ENCODE measurements at places on chromosomes 1 and 21.

DNA sequence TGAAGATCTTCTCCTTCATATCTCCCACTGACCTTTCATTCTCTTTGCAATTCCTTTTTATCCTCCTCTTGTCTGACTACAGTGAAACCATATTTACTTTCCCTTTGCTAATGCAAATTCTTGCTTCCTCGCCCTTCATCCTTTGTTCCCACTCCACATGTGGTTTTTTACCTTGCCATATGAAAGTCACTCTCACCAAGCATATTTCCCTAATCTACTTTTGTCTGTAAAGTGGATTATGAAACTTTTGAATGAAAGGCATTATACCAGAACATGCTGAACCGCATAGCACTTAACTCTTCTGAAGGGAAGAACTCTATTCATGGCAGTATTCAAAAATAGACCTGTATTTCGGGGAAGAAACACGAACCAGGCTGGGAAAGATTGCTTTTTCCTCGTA, 8.0 kb upstream of the TMPRSS15 start:
- no peak for DNase-seq

GRCh38 chr1:172421974-172422604, 1.6 kb downstream of the C1orf105 start:
- DNase-seq, result no peak

DNA sequence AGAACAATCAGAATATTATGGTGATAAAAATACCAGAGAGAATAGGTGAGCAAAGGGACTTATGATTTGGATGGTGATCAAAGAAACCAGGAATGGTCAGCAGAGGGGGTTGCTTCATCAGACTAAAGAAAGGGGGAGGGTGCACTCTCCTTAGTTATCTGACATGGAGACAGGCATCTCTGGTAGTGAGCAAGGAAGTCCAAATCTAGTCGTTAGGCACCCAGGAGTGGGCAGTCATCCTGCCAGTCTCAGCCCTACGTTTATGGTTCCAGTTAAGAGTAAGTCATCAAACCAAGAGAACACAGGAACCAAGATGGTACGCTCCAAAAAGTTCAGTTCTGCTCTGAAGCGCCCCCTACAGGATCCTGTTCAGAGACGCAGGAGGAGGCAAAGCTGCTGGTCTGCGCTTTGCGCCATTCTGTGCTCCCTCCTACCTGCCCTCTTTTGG, 28.6 kb downstream of the EBNA1BP2 start:
- no peak for DNase-seq

DNA sequence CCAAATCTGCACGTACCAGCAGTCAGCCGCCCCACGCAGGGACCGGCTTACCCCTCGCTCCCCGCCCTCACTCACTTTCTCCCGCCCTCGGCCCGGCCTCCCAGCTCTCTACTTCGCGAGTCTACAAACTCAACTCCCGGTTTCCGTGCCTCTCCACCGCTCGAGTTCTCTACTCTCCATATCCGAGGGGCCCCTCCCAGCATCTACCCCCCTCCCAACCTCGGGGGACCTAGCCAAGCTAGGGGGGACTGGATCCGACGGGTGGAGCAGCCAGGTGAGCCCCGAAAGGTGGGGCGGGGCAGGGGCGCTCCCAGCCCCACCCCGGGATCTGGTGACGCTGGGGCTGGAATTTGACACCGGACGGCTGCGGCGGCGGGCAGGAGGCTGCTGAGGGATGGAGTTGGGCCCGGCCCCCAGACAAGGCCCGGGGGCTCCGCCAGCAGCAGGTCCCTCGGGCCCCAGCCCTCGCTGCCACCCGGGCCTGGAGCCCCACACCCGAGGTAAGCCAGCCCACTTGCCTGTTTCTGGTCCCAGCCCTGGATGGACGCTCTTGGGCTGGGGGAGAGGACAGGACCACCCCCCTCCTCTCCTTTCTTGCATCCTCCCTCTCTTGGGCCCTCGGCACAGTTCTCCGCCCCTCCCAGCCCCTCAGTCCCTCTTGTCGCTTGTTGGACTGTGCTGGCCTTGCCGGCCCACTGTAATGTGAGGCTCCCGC, at the start of gene ARTN:
Gene ARTN (plus strand): TSS at position 416 of the 715 bp plus-strand sequence. CDS start 1,856 bp downstream, outside the sequence.
- DNase-seq, result no peak

DNA sequence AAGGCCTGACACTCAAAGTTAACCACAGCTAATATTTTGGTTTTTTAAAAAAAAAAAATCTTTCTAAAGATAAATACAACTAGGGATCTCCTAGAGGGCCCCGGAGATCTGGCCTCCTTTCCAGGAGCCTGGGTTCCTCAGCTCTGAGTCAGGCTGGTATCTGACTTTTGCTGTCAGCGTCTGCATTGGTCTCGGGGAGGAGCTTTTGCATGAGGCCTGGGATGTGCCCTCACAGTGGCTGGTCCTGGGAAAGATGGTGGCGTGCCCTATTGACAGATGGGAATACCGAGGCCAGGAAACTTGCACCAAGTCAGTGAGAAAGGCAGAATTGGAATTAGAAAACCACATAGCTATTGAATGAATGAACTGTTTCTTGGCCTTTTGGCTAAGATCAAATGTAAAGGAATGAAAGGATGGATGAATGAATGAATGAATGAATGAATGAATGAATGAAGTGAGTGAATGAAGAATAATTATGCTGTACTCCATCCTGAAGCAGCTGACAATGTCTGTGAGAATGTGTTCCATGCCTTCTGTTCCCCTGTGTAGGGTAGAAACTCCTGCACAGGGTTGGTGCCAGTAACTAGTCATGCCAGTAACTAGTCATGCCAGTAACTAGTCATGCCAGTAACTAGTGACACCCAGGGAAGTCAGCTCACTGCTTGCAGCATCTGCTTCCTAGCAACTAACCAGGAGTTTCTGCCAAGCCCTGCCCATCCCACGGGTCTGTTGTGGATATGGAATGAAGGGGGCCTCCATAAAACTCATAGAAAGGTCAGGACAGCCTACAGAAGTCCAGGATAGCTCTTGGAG, 242.5 kb upstream of the VAMP3 start:
- no peak for DNase-seq

DNA sequence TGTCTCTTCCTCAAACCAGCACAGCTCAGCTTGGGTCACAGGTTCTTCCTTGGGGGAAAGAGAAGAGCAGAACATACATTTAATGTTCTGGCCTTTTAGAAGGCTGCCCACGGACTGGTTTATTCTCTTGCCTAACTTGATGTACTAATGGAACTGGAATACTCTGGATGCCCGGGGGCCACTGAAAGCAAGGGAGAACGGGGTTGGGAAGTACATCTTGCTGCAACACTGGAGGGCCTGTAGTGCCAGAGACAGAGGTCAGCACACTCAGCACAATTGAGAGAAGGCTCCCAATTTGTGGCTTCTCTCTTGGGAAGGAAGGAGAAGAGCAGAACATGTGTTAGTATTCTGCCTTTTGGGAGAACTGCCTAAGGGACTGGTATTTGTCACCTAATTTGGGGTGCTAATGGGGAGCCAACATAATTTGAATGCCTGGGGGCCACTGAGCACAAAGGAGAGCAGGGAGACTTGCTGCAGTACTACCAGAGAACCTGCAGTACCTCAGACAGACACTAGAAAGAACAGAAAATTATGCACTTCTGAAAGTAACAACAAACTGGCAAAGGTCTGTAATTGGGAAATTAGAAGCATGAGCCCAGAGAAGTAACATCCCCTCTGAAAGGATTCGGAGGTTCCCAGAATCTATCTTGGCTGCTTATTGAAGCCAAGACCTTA, 14.1 kb downstream of the ZNF691 start:
- DNase-seq, result no peak

DNA sequence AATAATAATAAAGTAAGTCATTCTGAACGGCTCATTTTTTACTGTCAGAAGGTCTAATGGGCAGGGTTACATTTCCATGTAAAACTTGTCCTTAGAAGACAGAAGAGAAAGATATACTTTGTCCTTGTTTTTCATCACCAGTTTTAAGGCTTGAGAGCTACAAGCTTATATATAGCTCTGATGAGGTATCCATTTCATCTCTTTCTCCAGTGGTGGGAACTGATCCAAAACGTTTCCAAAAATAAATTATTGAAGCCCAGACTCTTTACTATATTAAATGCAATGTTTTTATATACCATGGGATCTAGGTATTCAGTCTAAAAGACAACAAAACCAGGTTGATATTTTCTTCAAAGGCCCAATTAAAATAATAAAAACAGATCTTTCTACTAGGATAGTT, 8.7 kb downstream of the B3GALNT2 start:
- no peak for DNase-seq

GRCh38 chr1:232980355-232980978, 30.1 kb downstream of the NTPCR start:
- no peak for DNase-seq

DNA sequence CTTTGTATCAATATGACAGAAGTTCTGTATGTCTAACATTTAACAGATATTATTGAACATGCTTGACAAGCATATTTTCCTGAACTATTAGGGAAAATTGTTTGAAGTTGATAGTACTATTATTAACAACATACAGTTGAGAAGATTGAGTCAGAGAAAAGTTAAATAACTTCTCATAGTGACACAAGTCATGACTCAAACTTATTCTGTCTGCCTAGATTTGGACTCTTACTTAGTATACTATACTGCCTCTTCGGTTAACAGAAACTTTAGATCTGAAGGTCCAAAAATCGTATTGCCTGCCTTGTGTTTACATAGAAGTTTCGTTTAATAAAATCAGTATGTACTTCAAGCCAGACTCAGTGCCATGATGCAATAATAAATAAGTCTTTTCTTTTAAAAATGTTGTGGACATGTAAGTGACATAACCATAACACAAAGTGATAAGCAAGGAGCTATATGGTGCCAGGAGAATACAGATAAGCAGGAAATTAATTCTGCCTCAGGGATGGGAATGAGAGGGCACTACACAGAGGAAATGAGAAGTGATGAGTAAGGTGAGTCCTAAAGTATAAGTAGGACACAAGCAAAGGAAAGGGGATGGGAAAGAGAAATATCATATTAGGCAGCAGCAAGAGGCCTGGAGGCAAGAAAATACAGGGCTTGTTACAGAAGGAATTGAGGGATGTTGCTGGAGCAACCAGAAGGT, 48.1 kb downstream of the LHX9 start:
- DNase-seq, result no peak

GRCh38 chr21:33898586-33898985, 17.0 kb downstream of the ATP5PO start:
- DNase-seq, result no peak

- DNase-seq, result no peak
Observed at GRCh38 chr1:168829876-168830275, 100.9 kb upstream of the DPT start.

- DNase-seq, result no peak
Observed at GRCh38 chr1:54163573-54163972, 10.8 kb upstream of the CDCP2 start.

GRCh38 chr1:202964791-202965410, 2.2 kb downstream of the CYB5R1 start:
- DNase-seq, result no peak

DNA sequence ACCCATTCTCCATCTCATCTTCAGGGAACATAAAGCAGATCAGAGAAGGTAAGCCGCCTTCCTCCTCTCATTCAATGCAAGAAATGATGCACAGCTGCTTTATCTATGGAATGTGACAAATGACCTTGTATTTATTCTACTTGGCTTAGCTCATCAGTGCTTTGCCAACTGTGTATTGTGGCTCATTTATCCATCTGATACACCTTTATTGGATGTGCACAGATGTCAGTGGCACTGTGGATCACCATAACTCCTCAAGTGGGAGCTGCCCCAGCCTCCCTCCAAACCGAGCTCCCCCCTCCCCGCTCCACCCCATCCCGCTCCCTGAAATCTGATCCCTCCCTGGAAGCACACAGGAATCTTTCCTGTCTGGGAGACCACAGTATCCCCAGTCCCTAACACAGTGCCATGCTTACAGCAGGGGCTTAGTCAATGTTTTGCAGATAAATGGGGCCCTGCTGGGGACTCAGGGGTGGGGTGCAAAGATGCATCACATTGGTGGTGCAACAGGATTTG, 156.0 kb upstream of the RAB4A start:
- no peak for DNase-seq

DNA sequence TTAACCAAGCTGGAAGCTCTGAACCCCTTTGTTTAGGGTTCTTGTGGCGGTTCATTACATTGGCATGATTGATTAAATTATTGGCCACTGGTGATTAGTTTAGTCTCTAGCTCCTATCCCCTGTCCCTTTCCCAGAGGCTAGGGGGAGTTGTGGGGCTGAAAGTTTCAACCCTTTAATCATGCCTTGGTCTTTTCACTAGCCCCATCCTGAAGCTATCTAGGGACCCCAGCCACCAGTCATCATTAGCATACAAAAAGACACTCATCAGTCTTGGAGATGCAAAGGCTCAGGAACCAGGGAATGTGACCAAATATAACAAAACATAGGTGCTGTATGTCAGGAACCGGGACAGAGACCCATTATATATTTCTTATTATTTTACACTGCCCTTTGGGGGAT, 34.7 kb upstream of the SNX27 start:
- no peak for DNase-seq
